ENCODE measurements at places on chromosomes 4 and X.

DNA sequence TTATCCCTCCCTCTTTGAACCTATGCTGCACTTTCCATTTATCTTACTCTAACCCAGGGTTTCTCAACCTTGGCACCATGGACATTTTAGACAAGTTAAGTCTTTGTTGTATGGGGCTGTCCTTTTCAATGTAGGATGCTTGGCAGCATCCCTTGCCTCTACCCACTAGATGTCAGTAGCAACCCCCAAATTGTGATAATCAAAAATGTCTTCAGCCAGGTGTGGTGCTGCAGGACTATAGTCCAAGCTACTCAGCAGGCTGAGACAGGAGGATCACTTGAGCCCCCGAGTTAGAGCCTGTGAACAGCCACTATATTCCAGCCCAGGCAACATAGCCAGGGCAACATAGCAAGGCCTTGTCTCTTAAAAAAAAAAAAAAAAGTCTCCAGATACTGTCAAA is 7.0 kb downstream of the LRCH2 start:
- no peak for DNase-seq

DNA sequence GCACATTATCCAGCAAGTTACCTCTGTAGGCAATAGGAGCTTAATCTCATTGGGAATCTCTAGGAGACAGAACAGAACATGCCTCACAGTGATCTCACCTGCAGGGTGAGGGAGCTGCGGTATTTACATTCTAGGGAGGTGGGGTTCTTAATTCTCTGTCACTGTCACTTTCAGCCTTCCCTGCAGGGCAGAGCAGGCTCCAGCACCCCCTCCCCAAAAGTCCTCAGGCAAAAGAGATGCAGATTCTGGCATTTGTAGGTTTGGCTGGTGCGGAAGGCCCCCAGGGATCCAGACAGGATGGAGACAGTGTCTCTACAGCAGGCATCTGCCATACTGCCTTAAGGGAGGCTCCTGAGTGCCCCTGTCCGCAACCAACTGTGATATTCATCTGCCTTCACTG is 166.4 kb upstream of the ATP6AP2 start:
- DNase-seq, result no peak

DNA sequence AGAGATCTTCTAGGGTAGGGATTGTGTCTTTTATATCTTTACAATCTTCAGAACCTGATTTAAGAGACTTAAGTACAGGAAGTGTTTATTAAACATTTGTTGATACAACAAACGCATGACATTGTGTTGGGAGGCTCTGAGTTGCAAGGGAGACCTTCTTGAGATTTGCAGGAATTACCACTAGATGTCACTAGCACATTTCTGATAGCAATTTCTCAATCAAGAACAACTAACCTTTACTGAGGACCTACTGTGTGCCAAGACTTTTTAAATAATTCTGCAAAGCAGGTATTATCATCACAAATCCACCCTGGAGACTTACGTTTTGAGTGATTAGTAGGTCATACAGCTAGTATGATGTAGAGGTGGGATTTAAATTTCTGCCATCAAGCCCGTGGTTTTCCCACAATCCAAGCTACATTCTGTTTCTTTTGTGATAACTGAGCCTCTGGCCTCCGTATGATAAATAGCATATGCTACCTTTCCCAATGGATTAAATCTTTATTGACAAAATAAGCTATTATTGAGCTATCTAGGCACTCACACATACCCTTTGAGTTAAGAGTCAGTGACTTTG is 986.0 kb downstream of the CCSER1 start:
- no peak for DNase-seq

GRCh38 chr4:54484383-54484782 is 173.4 kb upstream of the KIT start:
- no peak for DNase-seq

GRCh38 chr4:15963576-15963975 is 601 bp upstream of the FGFBP2 start:
- DNase-seq, result no peak

DNA sequence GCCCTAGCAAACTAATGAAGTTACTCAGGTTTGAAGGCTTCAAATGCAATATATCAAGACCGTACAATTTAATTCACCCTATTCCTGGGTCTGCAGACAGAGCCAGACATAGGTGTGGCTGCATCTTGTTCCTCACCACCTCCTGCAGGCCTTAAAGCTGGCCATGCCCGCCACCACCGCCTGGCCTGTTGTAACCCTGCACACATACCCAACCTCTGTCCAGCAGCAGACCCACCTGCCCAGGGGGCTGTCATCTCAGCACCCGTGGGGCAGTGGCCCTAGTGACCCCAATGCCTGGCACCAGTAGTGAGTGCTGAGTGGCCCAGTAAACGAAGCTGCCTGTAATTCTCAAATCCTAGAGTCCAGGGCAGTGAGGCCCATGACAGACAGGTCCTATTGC is 40.7 kb downstream of the ZBTB49 start:
- no peak for DNase-seq

DNA sequence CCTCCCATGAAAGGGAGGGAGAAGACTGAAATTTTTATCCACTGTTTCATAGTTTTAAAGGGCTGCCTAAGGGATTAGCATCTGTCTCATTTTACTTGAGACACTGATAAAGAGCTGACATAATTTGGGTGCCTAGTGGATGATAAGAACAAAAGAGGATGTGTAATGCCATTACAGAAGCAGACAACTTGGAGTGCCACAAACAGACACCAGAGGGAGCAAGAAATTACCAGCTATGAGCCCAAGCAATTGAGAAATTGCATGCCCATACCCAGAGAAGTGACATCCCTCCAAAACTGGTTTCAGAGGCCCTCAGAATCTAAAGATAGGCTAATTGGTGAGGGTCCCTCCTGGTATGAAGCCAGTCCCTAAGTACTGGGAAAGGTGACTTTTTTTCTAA is 38.5 kb upstream of the POU3F4 start:
- no peak for DNase-seq

- no peak for DNase-seq
Observed at GRCh38 chr4:137610960-137611359, 78.7 kb upstream of the PCDH18 start.

- no peak for DNase-seq
Observed at GRCh38 chrX:15594371-15594770, 6.4 kb downstream of the ACE2 start.

DNA sequence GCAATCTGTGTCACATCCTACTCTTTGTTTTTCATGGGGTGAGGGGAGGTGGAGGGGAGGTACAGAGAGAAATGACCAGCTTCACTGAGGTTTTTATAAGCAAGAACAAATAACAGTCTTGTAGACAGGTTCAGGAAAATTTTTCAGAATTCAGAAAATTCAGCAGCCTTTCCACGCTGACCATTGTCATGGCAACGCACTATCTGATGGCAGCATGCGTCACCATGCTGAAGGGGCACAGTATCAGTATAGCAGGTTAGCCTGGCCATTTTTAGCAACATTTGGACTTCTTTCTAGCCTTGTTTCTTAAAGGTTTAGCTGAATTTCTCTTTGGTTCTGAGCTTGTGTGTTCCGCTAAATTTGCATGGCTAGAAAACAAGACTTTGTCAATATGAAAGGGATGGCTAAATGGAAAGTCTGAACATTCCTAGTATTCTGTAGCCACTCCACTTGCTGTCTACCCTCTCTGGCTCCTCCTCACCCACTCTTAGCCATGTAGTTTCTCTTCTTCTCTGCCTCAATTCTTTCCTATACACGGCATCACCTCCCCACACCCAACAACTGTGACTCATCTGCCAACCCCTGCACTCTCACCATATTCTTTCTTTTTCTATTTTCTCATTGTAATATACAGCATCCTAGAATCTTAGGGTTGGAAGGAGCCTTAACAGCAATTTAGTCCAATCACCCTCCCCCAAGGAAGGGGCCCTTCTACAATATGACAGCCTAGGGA is 42.7 kb upstream of the CITED1 start:
- no peak for DNase-seq

DNA sequence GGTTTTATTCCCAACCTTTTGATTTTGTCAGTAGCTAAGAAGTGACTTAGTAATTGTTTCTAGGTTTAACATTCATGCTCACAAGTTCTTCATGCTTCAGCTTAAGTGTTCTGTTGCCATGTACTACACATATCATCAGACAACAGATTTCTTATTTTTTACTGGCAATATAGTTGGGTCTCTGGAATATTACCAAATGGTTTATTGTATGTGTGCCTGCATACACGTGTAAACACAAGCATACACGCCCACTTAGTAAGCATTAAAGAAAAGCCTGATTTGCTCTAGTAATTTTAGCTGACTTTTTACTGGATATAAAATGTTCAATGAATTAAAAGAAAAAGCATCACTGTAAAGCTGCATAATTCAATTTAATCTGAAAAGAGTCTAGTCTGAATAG is 199.8 kb downstream of the CAMK2D start:
- no peak for DNase-seq
